Diencephalon (tissue), 1 donor: ENCODE measurements at places on chromosomes 1 and 21. TPM values are rescaled to one million over a fixed set of nuclear protein-coding genes. Genes with fewer than 3 reads are reported as not detected.

The TLCD4 gene
- total RNA-seq: 20.5 TPM

The TMEM240 gene
- 14.5 TPM for total RNA-seq

The RGSL1 gene
- not detected for total RNA-seq

The THEM5 gene
- total RNA-seq: not detected

The YY1AP1 gene
- 496 TPM for total RNA-seq

The GPX7 gene
- total RNA-seq: 27.2 TPM

The MYOG gene
- not detected for total RNA-seq

The CLIC6 gene
- 2.1 TPM for total RNA-seq

The NUDC gene
- 26.5 TPM for total RNA-seq

The HMGCS2 gene
- total RNA-seq: not detected

The RGS16 gene
- total RNA-seq: 13.6 TPM

The CCDC185 gene
- 0.23 TPM for total RNA-seq

The NBPF20 gene
- 9.2 TPM for total RNA-seq

The CLCA4 gene
- total RNA-seq: not detected

The AMY1A gene
- total RNA-seq: not detected

The TMEM63A gene
- 4.4 TPM for total RNA-seq

The COL8A2 gene
- total RNA-seq: 2.1 TPM

The BARHL2 gene
- total RNA-seq: 1.4 TPM

The WNT3A gene
- not detected for total RNA-seq

The SPRR2G gene
- total RNA-seq: not detected

The PROK1 gene
- not detected for total RNA-seq
